ENCODE measurements at places on chromosomes 6 and 20.
A peak's percentile ranks its signal among the peaks of the same experiment; 100 is the strongest.

GRCh38 chr6:99841297-99841696 is 152.7 kb downstream of the MCHR2 start:
- DNase-seq = no peak

GRCh38 chr20:24303393-24304170 is 165.8 kb upstream of the SYNDIG1 start:
- peak; percentile 5 for DNase-seq

DNA sequence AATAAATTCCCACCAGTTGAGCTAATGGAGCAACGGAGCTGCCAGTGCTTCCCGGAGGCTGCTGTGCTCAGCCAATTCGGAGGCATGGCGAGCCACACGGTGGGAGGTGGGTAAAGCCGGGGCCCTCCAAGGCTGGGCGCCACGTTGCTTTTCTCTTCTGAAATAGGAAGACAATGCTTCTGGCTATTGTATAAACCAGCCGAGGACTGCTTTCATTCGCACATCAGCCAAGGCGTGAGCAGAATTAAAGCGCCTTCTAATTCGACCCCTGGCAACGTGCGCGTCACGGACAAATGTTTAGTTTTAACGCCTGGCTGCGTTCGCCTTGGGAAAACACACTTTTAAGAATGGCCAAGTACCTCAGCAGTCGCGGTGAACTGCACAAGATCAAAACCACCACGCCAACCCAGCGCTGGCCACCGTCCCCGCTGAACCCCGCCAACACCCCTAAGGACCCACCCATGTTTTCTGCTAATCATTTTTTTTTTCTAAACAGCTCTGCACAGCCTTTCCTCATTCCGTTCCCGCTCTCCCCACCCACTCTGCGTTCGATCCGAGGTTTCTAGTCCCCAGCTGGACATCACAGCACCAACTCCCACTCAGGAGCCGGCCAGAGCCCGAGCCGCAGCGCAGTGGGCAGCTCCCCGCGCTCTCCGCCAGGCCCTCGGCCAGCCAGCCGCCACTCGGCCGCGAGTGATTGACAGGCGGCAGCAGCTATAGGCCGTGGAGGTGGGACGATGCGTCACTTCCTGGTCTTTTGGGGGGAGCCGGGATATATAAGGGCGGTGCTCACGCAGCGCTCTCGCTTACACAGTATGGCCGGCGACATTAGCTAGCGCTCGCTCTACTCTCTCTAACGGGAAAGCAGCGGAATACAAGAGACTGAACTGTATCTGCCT is at the start of gene AMD1:
AMD1 (plus strand) TSS at position 805 of the 899 bp plus-strand sequence. CDS start 321 bp downstream, outside the sequence.
- peak; percentile 98 for DNase-seq

GRCh38 chr20:5100684-5101347 is 18.9 kb downstream of the PCNA start:
- DNase-seq = peak; percentile 82

GRCh38 chr6:20705741-20706140 is 171.5 kb downstream of the CDKAL1 start:
- DNase-seq = no peak
